ENCODE measurements at places on chromosomes 1 and 21. TPM values are rescaled to one million over a fixed set of nuclear protein-coding genes. Genes with fewer than 3 reads are reported as not detected.

The SYT6 gene
- not detected for total RNA-seq

The DCST2 gene
- 0.64 TPM for total RNA-seq

The GRIK3 gene
- under 0.01 TPM for total RNA-seq

The UMODL1 gene
- not detected for total RNA-seq

The DCST1 gene
- total RNA-seq: not detected

The SDE2 gene
- 12.3 TPM for total RNA-seq

The KCNA2 gene
- total RNA-seq: 9.4 TPM

The GFI1 gene
- not detected for total RNA-seq

DNA sequence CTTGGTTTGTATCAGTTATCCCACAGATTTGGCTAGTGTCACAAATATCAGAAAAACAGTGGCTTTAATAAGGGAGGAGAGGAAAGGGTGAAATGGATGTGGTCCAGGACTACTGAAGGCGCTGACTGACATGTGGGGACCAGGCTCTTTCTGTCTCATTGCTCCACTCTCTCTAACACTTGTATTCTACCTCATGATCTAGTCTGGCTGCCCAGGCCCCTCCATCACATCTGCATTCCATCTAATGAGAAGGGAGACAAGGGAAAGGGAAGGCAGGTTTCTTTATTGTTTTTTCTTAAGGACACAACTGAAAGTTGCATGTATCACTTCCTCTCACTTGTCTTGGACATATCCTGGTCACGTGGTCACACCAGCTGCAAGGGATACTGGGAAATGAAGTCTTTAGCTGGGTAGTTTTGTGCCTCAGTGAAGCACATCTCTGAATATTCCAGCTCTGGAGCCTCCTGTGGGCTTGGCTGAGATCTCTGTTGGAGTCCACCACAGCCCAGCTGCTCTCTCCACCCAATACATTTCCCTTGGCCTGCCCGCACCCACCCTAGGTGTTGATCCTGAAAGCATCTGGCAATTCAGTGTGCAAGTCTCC, 42.0 kb upstream of the PADI2 start:
- no peaks in the 10 kb centered on the region for H3K27me3 ChIP-seq
- no peaks in the 10 kb centered on the region for H3K36me3 ChIP-seq
- no peak overlapping the region for H3K4me3 ChIP-seq
- DNase-seq: no peak
- no peaks in the 10 kb centered on the region for H3K4me1 ChIP-seq

GRCh38 chr1:211722277-211723175, 47.1 kb upstream of the NEK2 start:
- H3K4me1 ChIP-seq: no peaks in the 10 kb centered on the region
- no peaks in the 10 kb centered on the region for H3K27me3 ChIP-seq
- H3K27ac ChIP-seq: no peak overlapping the region
- no peaks in the 10 kb centered on the region for H3K36me3 ChIP-seq
- no peak overlapping the region for H3K4me3 ChIP-seq

- no peak overlapping the region for H3K27ac ChIP-seq
- H3K36me3 ChIP-seq: no peaks in the 10 kb centered on the region
- no peaks in the 10 kb centered on the region for H3K27me3 ChIP-seq
- H3K4me3 ChIP-seq: no peak overlapping the region
- H3K4me1 ChIP-seq: no peaks in the 10 kb centered on the region
- no peak for DNase-seq
These were observed 320.2 kb downstream of the PTPRC start for GRCh38 chr1:198959032-198959431.

- no peaks in the 10 kb centered on the region for H3K27me3 ChIP-seq
- no peak for DNase-seq
- H3K36me3 ChIP-seq: no peaks in the 10 kb centered on the region
- no peak overlapping the region for H3K4me3 ChIP-seq
- no peak overlapping the region for H3K27ac ChIP-seq
These were observed 125.4 kb upstream of the DAB1 start for GRCh38 chr1:57549300-57549699.

DNA sequence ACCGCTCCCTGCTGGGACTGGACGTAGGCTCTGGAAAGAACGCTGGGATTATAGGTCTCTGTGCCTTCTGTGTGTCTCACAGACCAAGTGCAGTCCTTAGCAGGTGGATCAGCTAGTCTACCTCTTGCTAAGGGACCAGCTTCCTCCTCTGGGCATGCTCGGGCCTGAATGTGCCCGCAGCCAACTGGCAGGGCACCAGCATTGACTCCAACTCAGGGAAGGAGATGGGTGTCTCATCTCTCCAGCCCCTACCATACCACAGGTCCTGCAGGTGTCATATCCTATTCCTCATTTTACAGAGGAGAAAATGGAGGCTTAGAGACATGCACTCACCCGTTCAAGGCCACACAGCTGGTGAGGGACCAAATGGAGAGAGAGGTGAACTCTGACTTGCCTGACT, 340.2 kb downstream of the PTPRU start:
- no peak overlapping the region for H3K4me3 ChIP-seq
- H3K27ac ChIP-seq: no peak overlapping the region
- DNase-seq: no peak
- no peaks in the 10 kb centered on the region for H3K4me1 ChIP-seq

DNA sequence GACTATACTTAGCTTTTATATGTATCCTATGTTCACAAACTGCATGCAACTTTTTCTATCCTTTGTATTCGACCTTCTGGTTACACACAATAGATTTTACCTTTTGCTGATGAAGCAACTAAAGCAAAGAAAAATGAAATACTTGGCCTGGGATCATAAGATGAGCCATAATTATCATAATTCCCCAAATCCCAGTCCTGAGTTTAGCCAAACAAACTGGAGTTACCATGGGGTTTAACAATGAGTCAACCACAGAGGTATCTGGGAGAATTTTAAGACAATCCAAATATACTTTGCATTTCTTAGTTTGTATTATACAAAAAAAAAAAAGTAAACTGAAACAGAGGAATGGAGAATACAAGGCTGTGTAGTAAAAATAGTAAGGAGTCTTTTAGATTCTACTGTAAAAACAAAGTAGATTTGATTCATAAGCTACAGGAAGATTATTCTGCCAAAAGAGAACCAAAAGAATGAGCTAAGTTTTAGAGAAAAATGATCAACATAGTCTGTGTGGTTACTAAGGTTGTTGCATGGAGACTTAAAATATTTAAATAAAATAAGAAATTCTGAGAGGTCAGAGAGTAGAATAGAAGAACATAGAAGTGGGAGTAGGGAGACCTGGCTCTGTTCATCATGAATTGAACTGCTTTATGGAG, 60.4 kb upstream of the GORAB start:
- no peak overlapping the region for H3K27ac ChIP-seq
- H3K4me1 ChIP-seq: no peaks in the 10 kb centered on the region
- no peak overlapping the region for H3K4me3 ChIP-seq
- H3K36me3 ChIP-seq: no peaks in the 10 kb centered on the region
- H3K27me3 ChIP-seq: no peaks in the 10 kb centered on the region
- no peak for DNase-seq

GRCh38 chr1:169326956-169327268, 40.7 kb downstream of the NME7 start:
- no peaks in the 10 kb centered on the region for H3K36me3 ChIP-seq
- H3K27ac ChIP-seq: no peak overlapping the region
- no peak for DNase-seq
- no peak overlapping the region for H3K4me3 ChIP-seq

- H3K27ac ChIP-seq: peak overlapping the region; percentile 44
- H3K27me3 ChIP-seq: no peaks in the 10 kb centered on the region
- no peak for DNase-seq
These were observed 16.3 kb upstream of the ATP5PO start for GRCh38 chr21:33931799-33932390.

DNA sequence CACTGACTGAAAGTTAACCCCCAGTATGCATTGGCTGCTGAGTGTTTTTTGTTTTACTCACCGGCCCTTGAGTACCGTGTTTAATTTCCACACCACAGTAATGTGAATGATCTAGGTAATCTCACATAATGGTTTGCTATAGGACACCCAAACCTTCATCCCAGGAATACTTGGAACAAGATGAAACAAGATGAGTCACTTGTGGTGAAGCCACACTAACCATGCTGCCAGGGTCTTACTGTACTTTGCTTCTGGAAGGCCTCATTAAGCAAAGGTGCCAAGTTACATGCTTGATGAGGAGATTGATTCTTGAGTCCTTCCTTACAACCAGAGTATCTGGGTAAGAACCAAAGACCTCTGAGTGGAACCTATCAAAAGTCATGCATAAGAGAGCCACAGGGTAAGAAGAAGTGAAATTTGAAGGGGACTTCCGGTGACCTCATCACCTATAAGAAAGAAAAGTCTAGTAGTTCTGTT, 163.3 kb downstream of the NRIP1 start:
- no peak overlapping the region for H3K27ac ChIP-seq
- no peak overlapping the region for H3K4me3 ChIP-seq
- DNase-seq: no peak
- no peaks in the 10 kb centered on the region for H3K36me3 ChIP-seq
- H3K4me1 ChIP-seq: no peaks in the 10 kb centered on the region

- no peak overlapping the region for H3K27ac ChIP-seq
- no peaks in the 10 kb centered on the region for H3K4me1 ChIP-seq
- no peaks in the 10 kb centered on the region for H3K36me3 ChIP-seq
- H3K27me3 ChIP-seq: no peaks in the 10 kb centered on the region
These were observed 9.9 kb upstream of the ZBTB17 start for GRCh38 chr1:15985611-15986297.

- no peaks in the 10 kb centered on the region for H3K27me3 ChIP-seq
- no peak overlapping the region for H3K27ac ChIP-seq
- H3K36me3 ChIP-seq: no peaks in the 10 kb centered on the region
- no peak overlapping the region for H3K4me3 ChIP-seq
These were observed 29.4 kb upstream of the LRRN2 start for GRCh38 chr1:204714861-204715511.

DNA sequence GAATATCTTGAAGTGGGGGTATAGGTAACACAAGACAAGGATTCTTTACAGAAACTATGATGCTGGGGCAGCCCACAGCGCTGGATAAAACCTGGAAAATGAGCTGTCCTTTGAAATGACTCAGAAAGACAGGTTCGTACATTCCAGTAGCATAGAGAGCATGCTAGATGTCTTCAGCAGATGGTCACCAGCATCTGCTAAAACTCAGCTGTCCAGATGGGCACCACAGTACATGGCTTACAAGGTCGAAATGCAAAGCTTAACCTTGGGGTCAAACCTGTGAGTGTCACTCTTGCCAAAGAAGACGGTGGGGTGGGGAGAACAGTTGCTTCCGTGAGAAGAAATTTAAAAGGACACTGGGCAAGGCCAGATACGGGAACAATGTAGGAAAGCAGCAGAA, 41.3 kb upstream of the TRIM45 start:
- H3K4me1 ChIP-seq: no peaks in the 10 kb centered on the region
- DNase-seq: no peak
- H3K27ac ChIP-seq: no peak overlapping the region
- H3K27me3 ChIP-seq: no peaks in the 10 kb centered on the region

GRCh38 chr1:172826096-172826741, 167.3 kb downstream of the FASLG start:
- H3K27ac ChIP-seq: peak overlapping the region; percentile 33
- H3K4me3 ChIP-seq: peak overlapping the region; percentile 25
- peak; percentile 66 for DNase-seq

GRCh38 chr1:159821171-159821867, 5.4 kb upstream of the SLAMF8 start:
- H3K27me3 ChIP-seq: no peaks in the 10 kb centered on the region
- no peak for DNase-seq
- no peak overlapping the region for H3K4me3 ChIP-seq
- no peaks in the 10 kb centered on the region for H3K4me1 ChIP-seq
- H3K36me3 ChIP-seq: no peaks in the 10 kb centered on the region

DNA sequence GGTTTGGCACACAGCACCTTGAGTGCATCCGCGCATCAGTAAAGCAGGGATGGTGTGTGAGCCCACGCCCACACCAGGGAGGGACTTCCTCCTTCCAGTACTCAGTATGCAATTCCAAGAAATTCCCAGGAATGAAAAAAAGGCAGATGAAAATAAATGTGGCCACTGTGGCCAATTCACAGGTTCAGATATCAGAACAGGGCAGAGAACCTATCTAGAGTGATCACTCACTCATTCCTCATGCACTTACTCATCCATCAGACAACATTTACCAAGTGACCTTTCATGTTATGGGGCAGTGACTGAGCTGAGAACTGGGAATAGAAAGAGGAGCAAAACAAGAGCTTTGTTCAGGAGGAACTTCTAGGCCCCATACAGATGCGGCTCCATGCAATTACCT, 113.7 kb downstream of the ZSCAN20 start:
- no peaks in the 10 kb centered on the region for H3K27me3 ChIP-seq
- H3K27ac ChIP-seq: no peak overlapping the region
- H3K4me1 ChIP-seq: no peaks in the 10 kb centered on the region
- no peaks in the 10 kb centered on the region for H3K36me3 ChIP-seq

DNA sequence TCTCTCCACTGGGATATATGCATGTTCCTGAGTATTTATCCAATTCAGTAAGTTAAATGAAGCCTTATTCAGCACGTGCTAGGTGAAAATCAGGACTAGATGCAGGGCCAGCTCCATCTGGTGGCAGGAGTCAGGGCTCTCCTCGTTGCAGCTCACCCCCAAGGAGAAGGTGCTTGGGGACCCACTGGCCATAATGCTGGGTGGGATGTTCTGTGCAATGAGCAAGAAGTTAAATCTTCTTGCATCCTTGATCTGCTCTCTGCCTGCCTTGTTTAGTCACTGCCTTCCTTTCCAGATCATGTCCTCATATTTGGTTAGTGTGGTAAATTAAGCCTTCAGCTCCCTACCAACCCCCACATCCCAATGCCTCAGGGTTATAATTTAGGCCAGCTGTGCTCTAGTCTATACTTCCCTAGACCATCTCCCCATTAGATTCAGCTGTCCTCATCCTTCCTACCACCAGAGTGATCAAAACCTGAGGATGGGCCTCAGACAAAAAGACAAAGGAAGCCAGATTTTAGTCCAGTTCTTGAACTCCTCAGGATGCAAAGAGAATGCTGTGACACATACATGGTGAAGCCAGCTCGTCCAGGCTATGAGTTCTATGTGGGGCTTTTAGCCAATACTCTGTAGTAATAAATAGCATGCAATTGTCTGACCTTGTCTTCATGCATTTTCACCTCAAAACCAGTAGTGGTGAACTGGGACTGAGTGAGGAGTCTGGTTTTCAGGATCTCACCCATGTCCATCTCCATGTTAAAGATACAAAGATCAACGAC, 55.9 kb downstream of the SEC16B start:
- no peak for DNase-seq
- no peaks in the 10 kb centered on the region for H3K4me1 ChIP-seq
- no peak overlapping the region for H3K4me3 ChIP-seq
- H3K27ac ChIP-seq: no peak overlapping the region

DNA sequence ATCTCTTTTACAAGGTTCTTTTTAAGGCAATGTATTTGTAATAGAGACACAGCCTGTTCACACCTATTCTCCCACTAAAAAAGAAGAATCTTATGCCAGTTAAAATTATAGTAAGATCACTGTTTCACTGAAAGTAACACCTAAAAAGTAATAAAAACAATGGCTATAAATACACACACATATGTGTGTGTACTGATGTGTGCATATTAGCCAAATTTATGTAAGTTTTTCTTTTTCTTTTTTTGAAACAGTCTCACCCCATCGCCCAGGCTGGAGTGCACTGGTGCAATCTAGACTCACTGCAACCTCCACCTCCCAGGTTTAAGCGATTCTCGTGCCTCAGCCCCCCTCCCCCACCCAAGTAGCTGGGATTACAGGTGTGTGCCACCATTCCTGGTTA, 56.8 kb upstream of the SLC30A10 start:
- H3K4me1 ChIP-seq: no peaks in the 10 kb centered on the region
- no peak overlapping the region for H3K4me3 ChIP-seq
- no peak overlapping the region for H3K27ac ChIP-seq
- H3K27me3 ChIP-seq: no peaks in the 10 kb centered on the region
- H3K36me3 ChIP-seq: peaks cover 58% of the 10 kb centered on the region
